Heart right ventricle (tissue), 16 donors: ENCODE measurements at places on chromosomes 16 and 17.

DNA sequence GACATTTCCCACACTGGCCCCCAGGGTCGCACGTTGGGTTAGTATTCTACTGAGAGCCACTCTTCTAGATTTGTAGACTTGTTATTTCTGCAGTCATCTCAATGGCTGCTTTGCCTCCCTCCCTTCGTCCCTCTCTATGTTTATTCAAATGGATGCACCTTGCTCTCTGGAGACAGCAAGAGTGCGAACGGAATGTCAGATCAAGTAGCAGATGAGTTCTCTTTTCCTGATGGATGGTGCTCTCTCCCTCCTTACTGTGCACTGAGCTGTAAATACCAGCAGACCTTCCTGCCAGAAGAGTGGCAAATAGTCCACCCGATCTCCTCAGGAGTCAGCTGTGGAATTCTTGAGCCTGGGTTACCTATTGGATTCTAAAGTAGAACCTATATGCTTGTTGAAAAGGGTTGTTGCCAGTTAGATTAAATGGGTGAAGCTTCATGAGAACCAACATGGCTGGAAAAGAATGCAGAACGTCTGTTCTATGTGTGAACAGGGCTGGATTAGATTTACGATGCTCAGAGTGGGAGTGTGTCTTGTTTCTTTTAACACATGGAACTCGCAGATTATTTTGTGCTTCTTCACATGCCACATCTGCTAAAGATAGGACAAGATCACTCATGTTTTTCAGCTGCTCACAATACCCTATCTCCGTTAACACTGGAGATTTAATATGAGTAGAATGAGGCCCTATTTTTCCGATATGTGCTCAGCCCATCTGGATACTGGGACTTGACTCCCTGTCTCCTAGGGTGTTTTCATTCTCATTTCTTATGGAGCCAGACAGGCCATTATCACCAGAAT lies 6.1 kb downstream of the GNAO1 start:
- no peak for DNase-seq
- H3K4me1 ChIP-seq, result peaks cover 62% of the 10 kb centered on the region
- no peak overlapping the region for H3K4me3 ChIP-seq
- H3K27ac ChIP-seq, result no peak overlapping the region
- peaks cover 20% of the 10 kb centered on the region for H3K27me3 ChIP-seq

- H3K27ac ChIP-seq, result peak overlapping the region; percentile 54
- no peaks in the 10 kb centered on the region for H3K36me3 ChIP-seq
- H3K4me3 ChIP-seq, result no peak overlapping the region
- DNase-seq, result no peak
These were observed 16.0 kb upstream of the TANC2 start for GRCh38 chr17:62950067-62950466.

DNA sequence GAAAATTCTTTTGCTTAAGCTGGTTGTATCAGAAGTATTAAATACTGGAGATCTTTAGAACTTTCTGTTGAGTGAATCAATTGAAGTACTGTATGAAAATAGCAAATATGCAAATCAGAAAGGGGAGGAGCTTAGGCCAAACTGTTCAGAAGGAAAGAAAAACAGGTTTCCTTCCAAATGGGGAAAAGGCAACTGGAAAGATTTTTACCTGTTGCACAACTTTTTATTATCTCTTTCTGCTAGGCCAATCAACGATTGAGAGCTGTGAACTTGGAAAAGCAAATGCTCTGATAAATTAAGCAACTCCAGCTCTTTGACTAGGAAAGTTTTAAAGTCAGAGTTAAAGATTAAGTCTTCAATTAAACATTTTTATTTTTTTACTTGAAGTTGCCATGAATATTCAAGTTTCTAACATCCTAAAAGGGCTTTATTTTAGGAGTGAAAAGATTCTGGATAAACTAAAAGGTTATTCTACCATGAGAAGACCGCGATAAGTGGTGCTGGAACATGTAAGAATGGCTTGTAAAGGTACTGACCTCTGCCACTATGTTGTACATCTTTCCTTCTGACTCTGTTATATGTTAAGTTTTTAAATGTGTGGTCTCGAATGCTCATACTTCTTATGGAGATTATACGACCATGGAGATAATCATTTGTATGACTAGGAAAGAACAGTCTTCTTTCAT lies 16.5 kb downstream of the DCUN1D3 start:
- H3K36me3 ChIP-seq, result no peaks in the 10 kb centered on the region
- no peak overlapping the region for H3K4me3 ChIP-seq
- H3K27ac ChIP-seq, result no peak overlapping the region

GRCh38 chr17:83187782-83188311 lies 108.4 kb downstream of the METRNL start:
- no peaks in the 10 kb centered on the region for H3K36me3 ChIP-seq
- peaks cover 14% of the 10 kb centered on the region for H3K4me1 ChIP-seq
- H3K4me3 ChIP-seq, result no peak overlapping the region
- no peak for DNase-seq
- no peak overlapping the region for H3K27ac ChIP-seq
- H3K27me3 ChIP-seq, result no peaks in the 10 kb centered on the region

DNA sequence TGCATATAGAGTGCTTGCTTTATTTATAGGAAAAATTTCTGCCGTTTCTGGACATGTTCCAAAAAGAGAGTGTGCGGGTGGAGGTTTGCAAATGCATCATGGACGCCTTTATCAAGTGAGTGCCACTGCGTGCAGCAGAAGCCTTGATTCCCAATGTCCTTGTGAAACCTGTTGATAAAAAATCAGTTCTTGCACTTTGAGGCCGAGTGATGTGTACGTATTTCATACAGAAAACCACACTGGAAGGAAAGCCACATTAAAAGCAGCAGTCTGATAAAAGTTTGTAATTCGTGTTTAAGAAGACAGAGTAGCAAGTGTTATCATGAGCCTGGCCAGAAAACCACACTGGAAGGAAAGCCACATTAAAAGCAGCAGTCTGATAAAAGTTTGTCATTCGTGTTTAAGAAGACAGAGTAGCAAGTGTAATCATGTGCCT lies 78.0 kb downstream of the KNOP1 start:
- DNase-seq, result no peak
- H3K27me3 ChIP-seq, result no peaks in the 10 kb centered on the region
- peaks cover 37% of the 10 kb centered on the region for H3K4me1 ChIP-seq

DNA sequence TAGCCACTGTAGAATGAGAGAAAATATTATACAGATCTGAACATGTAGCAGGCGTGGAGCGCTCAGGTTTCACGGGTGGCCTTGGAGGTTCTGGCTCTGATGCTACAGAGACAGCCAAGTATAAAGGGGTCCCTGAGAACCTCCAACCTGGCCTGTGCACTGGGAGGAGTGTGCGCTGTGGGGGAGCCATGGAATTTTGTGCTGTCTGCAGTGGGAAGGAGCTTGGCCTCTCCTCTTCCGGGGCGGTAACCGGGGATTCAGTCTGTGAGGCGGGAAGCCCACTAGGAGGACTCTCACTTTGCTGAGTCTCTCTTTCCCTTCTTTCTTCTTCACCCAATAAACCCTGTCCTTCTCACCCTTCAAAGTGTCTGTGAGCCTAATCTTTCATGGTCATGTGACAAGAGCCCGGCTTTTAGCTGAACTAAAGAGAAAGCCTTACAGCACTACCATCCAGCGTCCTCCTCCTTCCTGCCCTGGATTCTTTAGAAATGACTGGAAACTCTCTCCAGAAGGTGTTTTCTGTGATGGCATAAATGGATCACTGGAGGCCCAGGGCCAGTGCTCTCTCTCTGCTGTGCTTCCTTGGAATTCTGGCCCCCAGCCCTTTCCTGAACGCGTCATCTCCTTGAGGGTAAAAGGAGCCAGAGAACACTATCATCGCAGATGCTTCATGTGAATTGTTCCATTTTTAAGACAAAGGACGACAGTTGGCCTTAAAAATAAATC lies 232.1 kb upstream of the CACNG5 start:
- H3K36me3 ChIP-seq, result no peaks in the 10 kb centered on the region
- H3K27ac ChIP-seq, result no peak overlapping the region
- H3K4me3 ChIP-seq, result no peak overlapping the region
- no peaks in the 10 kb centered on the region for H3K27me3 ChIP-seq

GRCh38 chr16:7124701-7125100 lies 207.9 kb upstream of the RBFOX1 start:
- H3K4me3 ChIP-seq, result no peak overlapping the region
- no peaks in the 10 kb centered on the region for H3K27me3 ChIP-seq
- H3K36me3 ChIP-seq, result no peaks in the 10 kb centered on the region

DNA sequence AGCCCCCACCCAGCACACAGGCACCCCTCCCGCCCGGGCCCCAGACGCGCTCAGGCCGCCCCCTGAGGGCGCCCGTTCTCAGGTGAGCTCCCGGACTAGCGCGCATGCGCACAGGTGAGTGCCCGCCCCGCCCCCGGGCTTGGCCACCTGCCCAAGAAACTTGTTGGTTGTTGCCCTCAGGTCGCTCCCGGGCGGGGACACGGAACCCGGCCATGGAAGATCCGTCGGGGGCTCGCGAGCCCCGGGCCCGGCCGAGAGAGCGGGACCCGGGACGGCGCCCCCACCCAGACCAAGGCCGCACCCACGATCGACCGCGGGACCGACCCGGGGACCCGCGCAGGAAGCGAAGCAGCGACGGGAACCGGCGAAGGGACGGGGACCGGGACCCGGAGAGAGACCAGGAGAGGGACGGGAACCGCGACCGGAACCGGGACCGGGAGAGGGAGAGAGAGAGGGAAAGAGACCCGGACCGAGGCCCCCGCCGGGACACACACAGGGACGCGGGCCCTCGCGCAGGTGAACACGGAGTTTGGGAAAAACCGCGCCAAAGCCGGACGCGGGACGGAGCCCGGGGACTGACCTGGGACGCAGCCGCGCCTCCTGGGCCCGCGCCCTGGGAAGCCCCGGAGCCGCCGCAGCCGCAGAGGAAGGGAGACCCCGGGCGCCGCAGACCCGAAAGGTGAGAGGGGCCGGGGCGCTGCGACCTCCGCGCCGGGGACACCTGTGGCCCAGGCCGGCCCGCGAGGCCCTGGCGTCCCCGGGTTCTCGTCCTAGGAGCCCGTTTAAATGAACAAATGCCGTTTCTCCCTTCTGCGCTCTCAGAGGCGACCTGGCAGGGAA lies at the start of gene MARVELD3:
MARVELD3 (plus strand) TSS at position 167 of the 840 bp plus-strand sequence; CDS start at position 213, 46 bp downstream.
- DNase-seq, result no peak
- peaks cover 10% of the 10 kb centered on the region for H3K4me1 ChIP-seq
- H3K36me3 ChIP-seq, result no peaks in the 10 kb centered on the region
- no peak within 1 kb of the TSS for H3K27ac ChIP-seq
- peak within 1 kb of the TSS; percentile 43 for H3K4me3 ChIP-seq
